ENCODE measurements at places on chromosomes 3 and 15. TPM values are rescaled to one million over a fixed set of nuclear protein-coding genes. Genes with fewer than 3 reads are reported as not detected.

Gene CACNA2D3
- not detected for total RNA-seq

Gene DUOXA2
- not detected for total RNA-seq

Gene TJP1
- total RNA-seq, result 94.2 TPM

Gene MITF
- total RNA-seq, result 6.1 TPM

Gene SPINT1
- total RNA-seq, result not detected

Gene TLR9
- total RNA-seq, result not detected

Gene SOX14
- total RNA-seq, result not detected

Gene ZNF860
- total RNA-seq, result 1.2 TPM

Gene EPHB3
- total RNA-seq, result 4.7 TPM

Gene SUMF1
- 43.3 TPM for total RNA-seq

Gene EBLN2
- 5.8 TPM for total RNA-seq

Gene SCN11A
- 0.25 TPM for total RNA-seq

Gene EHHADH
- 11.7 TPM for total RNA-seq

DNA sequence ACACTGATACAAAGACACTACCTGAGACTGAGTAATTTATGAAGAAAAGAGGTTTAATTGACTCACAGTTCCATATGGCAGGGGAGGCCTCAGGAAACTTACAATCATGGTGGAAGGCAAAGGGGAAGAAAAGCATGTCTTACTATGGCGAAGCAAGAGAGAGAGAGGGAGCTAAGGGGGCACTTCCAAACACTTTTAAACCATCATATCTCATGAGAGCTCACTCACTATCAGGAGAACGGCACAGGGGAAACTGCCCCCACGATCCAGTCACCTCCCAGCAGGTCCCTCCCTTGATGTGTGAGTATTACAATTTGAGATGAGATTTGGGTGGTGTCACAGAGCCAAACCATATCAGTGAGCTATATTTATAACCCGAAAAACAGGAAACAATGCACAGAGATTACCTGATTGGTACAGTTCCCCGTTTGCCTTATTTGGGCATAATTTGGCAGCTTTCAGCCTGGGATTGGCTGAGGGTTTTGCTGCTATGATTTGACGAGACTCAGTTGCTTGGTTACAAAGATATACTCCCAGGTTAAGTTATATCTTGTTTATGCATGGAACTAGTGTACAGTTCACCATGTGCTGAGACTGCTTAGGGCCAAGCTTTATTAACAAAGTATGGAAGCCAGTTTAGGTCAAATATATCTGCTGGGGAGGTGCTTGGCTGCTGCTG lies 184.2 kb downstream of the NR2F2 start:
- DNase-seq, result no peak

- no peak for DNase-seq
Measured at GRCh38 chr3:175489406-175489805, 630.3 kb downstream of the NAALADL2 start.

GRCh38 chr3:145063616-145064015 lies 1092.0 kb downstream of the DIPK2A start:
- no peak for DNase-seq

DNA sequence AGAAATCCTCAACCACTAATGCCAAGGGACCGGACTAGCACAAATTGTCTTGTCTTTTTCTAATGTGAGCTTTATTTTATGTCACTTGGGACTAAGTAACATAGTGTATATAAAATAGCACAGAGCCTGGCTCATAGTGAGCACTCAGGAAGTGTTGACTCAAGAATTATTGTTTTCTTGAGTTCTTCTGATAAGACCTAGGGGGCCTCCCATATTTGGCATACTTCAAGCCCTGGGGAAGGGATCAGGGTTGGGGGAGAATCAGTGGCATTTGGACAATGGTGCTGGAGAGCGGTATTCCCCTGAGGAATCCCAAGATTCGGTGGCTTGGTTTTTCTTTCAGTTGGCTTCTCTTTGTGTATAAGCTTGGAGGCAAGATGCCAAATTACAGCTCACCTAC lies 19.4 kb downstream of the ZNF80 start:
- DNase-seq, result peak; percentile 41

DNA sequence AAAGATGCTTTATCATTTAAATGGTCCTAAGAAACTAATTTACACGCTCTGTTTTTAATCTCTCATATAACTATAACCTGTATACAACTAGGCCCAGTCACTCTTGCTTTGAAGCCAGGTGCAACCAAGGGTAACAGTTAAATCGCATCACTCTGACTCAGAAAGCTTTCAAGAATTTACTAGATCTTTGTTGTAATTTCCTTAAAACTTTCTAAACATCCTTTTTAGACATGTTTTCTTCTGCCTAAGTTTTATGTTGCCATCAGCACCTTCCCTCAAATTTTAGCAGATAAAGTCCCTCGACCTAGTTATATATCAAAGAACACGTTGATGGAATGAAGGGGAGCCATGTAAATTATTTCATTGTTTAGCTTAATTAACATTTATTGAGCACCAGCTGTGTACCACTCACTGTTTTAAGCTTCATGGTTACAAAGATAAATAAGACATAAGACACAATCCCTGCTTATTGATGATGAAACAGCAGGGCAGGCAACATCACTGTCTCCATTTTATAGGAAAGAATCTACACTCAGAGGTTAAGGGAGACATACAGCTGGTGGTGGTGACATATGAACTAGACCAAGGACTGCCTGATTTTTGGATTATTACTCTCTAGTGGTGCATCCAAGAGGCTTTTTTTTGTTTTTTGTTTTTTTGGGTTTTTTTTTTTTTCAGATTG lies 101.0 kb downstream of the CD200R1L start:
- DNase-seq, result peak; percentile 39

DNA sequence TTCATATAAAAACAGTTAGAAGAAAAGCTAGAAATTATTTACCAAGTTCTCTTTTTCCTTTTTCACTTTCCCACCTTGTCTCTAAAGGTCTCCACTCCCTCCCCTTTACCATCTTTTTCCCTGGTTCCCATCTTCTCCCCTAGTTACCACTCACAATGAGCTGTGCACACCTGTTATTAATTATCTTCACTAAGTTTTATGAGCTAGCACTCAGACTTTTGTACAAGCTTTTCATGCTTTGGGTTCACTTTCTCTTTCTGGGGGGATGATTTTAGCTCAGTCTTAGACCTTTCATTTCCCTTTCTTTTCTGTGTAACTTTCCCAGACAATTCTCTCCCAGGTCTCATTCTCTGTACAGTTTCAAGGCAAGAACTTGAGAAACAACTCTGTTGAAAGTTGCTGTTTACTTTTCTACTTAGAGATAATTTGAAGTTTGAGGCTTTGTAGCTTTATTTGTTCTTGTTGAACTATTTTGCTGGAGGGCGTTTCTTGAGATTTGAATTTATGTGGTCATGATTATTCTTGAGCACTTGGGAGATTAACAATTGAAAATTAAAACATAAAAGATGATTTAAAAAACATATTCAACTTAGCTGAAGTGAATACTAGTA lies 24.0 kb upstream of the AADAC start:
- peak; percentile 19 for DNase-seq

DNA sequence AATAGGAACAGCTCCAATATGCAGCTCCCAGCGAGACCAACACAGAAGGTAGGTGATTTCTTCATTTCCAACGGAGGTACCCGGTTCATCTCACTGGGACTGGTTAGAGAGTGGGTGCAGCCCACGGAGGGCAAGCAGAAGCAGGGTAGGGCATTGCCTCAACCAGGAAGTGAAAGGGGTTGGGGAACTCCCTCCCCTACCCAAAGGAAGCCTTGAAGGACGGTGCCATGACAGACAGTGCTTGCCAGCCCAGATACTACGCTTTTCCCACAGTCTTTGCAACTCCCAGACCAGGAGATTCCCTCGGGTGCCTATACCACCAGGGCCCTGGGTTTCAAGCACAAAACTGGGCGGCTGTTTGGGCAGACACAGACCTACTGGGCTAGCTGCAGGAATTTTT lies 576.9 kb upstream of the NECTIN3 start:
- no peak for DNase-seq

- DNase-seq, result no peak
Measured at GRCh38 chr3:54176106-54176505, 53.8 kb downstream of the CACNA2D3 start.

GRCh38 chr3:45807133-45807532 lies 10.8 kb upstream of the SLC6A20 start:
- DNase-seq, result no peak

GRCh38 chr3:40307176-40307575 lies 2.3 kb upstream of the EIF1B start:
- no peak for DNase-seq

GRCh38 chr3:122077293-122078234 lies 22.4 kb downstream of the CD86 start:
- DNase-seq, result no peak

GRCh38 chr15:68729789-68730411 lies 90.8 kb downstream of the ANP32A start:
- DNase-seq, result peak; percentile 65

GRCh38 chr15:73608941-73609340 lies 24.2 kb downstream of the NPTN start:
- peak; percentile 65 for DNase-seq

- DNase-seq, result no peak
Measured at GRCh38 chr15:66623801-66624453, 58.1 kb upstream of the LCTL start.

DNA sequence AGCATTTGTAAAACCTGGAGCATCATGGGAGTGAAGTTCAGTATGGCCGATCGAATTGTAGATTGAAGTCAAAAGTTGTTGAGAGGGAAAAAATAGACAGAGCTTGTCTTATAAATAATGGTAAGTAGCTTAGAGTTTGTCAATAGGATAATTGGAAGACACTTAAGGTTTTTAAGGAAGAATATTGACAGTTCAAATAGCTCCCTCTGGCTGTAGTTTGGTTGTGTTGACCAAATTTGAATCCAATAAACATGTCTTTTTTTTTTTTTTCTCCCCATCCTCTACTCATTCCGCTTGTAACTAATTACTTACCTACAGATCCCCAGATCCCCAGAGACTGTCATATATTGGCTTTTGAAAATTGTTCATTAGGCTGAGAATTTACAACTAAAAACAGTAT lies 677.0 kb downstream of the AGBL1 start:
- DNase-seq, result no peak

GRCh38 chr3:160869825-160870224 lies 113.8 kb downstream of the PPM1L start:
- DNase-seq, result no peak

DNA sequence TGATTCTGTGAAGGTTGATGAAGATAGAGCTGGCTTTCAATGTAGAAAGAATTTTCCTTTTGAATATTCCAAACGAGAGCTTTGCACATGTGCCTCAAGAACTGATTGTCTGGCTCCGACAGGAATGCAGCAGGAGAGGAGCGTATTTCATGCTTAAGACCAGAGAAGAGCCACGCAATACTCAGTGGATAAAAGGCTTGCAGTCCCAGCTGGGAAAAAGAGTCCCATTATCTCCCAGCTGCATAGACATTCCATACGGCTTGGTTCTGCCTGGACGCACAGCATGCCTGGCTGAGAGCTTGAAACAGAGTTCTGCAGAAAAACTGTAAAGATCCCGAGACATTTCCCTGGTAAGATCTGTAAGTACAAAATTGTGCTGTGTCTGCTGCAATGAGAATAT lies at the start of gene CNTN6:
TSS of gene CNTN6 (plus strand) at position 254 of the 400 bp plus-strand sequence. CDS start 54,985 bp downstream, outside the sequence.
- peak; percentile 16 for DNase-seq

DNA sequence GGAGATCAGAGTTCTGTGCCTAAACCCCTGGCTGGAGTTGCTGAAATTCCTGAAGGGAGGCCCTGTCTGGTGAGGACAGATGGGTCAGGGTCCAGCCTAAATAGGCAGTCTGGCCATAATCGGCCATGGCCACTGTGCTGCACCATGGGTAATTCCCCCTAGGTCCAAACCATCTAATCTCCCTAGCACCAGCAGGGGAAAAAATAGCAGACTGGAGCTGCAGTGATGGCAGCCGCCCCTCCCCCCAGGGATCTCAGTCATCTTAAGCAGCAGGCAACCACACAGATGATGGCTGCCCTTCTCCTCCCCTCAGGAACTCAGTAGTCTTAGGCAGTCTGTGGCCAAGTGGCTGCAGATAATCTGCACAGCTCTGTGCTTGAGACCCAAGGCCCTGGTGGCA lies 68.4 kb upstream of the CD96 start:
- no peak for DNase-seq

DNA sequence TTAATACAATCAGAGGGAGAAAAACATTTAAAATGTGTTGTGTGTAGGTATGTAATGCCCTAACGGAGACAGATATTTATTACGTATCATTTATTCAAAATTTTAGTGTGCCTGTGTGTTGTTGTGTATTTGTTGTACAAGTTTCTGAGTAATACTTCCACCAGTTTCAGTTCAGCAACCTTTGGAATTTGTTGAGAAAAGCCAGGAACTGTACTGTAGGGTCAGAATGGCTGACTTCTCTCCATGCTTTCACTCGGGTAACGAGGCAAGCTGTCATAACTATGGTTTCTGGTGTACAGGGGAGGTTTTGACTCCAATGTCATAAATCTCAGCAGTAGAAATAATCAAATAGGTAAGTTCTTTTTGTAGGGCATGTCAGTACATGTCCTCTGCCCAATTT lies 23.8 kb upstream of the CNTN6 start:
- DNase-seq, result no peak

- peak; percentile 61 for DNase-seq
Measured at GRCh38 chr3:59809710-59810444, 760.1 kb upstream of the CFAP20DC start.

DNA sequence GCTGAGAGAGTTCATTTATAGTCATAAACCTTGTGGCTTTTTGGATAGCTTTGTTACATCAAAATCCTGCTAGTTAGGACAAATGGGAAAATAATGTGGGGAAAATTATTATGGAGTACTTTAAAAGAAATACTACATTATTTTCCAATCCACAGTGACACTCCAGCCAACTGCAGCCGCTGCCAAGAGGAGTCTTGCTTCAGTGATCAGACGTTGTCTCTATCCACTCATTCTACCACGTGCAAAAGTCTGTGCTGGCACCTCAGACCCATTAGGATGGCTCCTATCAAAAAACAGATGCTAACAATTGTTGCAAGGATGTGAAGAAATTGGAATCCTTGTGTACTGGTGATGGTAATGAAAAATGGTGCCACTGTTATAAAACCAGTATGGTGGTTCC lies 128.6 kb upstream of the IQSEC1 start:
- DNase-seq, result no peak

DNA sequence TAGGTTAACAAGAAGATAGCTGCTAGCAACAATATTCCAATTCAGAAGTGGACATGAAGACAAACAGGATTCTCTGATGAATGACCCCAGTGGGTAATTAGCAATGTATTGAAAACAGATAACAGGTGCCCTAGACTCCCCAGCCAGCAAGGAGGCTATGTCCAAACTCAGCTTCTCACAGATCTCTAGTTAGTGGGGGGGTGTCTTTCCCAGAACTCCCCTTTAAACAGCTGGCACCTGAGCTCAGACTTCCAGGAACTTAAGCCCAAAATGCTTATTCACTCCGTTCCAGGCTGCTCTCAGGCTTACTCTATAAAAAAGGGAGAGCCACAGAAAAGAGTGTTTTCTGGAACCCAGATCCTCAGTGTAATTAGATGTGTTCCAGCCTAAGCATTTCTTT lies 423.0 kb upstream of the THBS1 start:
- no peak for DNase-seq

- DNase-seq, result no peak
Measured at GRCh38 chr3:47485812-47486211, 10.1 kb upstream of the SCAP start.

All from fibroblast of the aortic adventitia (primary cell).